ENCODE measurements at places on chromosomes 3 and 15.

DNA sequence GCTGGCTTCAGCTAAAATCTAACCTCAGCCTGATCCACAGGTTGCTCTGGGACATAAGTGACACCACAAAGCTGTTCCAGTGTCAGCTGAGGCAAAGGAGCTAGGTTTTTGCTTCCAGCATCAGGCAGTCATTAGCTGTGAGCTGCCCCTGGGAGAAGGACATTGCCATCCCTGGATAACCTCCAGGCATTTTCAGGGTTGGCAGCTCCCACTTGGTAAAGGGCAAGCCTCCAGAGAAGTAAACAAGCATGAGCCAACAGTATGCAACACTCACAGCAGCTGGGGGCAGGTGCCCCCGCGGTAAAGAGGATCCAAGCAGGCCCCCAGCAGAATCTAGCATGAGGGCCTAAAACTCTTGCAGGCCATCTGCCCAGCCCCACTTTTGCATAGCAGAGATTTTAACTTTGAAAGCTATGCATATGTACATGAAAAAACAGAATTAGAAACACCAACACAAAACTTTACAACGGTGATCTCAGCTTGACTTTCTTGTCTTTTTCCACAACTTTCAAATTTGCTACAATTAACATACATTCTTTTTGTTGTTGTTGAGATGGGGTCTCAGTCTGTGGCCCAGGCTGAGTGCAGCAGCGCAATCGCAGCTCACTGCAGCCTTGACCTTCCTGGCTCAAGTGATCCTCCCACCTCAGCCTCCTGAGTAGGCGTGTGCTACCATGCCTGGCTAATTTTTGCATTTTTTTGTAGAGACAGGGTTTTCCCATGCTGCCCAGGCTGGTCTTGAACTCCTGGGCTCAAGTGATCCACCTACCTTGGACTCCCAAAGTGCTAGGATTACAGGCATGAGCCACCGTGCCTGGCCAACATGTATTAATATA is 83.8 kb upstream of the TPM1 start:
- no peak for DNase-seq

DNA sequence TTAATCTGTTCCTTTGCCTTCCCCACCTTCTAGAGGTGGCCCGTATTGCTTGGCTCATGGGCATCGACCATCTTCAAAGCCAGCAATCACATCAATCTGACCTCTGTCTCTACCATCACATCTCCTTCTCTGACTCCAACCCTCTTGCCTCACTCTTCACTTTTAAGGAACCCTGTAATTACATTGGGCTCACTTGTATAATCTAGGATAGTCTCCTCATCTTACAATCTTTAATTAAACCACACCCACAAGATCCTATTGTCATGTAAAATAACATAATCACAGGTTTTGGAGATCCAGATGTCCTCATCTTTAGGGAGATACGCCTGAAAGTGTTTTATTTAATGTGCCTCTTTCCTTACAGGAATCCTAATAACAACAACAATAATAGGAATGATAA is 234.5 kb downstream of the ERC2 start:
- DNase-seq = no peak

DNA sequence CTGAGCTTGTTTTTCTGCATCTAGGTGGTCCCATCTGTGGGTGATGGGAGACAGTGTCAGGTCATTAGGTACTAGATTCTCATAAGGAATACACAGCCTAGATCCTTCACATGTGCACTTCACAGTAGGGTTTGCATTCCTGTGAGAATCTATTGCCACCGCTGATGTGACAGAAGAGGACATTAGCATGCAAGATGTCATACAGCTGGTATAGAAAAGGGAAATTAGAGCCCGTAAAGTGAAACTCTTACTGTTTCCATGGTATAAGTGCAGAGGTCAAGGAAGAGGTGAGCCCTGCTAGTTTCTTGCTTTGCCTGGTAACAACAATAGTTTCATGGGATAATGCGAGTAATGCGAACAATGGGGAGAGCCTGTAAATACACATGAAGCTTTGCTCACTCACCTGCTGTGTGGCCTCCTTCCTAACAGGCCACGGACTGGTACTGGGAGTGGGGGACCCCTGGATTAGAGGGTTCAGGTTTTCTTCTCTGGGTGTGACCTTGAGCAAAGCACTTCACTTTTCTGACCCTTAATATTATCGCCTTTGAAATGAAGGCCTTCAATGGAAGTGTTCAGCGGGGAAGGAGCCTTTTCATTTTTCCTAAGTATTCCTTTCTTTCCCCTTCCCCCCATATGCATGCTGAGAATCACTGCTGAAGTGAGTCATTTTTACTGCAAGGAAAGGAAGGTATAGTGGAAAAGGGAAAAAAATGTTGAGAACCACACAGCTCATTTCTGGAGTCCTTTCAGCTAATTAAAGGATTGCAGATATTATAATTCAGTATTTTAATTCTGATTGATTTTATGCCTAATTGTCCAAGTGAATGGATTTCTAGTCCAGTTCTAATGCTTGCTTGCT is 286.4 kb downstream of the UBE2E2 start:
- no peak for DNase-seq

- no peak for DNase-seq
Observed at GRCh38 chr3:30418443-30418842, 188.0 kb upstream of the TGFBR2 start.

- DNase-seq = no peak
Observed at GRCh38 chr3:57973715-57974477, 34.3 kb upstream of the FLNB start.

- no peak for DNase-seq
Observed at GRCh38 chr3:4474683-4475490, 7.8 kb upstream of the SUMF1 start.

GRCh38 chr3:192186498-192186897 is 540.8 kb downstream of the FGF12 start:
- no peak for DNase-seq

DNA sequence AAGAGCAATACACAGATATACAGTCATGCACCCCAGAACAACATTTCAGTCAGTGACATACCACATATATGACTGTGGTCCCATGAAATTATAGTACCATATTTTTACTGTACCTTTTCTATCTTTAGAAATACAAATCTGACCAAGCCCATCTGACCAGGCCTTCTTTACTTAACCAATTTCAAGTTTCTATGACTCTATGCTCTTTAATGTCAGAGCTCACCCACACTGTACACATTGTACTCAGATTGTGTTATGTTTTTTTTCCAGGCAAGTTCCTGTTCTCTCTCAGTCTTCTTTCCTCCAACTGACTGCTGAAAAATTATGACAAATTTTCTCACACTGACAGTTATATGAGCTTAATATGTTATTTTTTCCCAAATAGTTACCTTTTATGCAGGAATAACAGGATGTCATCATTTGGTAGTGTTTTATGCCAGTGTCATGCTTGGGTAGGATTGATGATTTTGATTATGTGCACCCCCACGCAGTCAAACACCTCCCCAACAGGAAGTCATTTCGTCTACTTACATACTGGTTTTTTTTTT is 8.0 kb upstream of the CBLB start:
- no peak for DNase-seq

DNA sequence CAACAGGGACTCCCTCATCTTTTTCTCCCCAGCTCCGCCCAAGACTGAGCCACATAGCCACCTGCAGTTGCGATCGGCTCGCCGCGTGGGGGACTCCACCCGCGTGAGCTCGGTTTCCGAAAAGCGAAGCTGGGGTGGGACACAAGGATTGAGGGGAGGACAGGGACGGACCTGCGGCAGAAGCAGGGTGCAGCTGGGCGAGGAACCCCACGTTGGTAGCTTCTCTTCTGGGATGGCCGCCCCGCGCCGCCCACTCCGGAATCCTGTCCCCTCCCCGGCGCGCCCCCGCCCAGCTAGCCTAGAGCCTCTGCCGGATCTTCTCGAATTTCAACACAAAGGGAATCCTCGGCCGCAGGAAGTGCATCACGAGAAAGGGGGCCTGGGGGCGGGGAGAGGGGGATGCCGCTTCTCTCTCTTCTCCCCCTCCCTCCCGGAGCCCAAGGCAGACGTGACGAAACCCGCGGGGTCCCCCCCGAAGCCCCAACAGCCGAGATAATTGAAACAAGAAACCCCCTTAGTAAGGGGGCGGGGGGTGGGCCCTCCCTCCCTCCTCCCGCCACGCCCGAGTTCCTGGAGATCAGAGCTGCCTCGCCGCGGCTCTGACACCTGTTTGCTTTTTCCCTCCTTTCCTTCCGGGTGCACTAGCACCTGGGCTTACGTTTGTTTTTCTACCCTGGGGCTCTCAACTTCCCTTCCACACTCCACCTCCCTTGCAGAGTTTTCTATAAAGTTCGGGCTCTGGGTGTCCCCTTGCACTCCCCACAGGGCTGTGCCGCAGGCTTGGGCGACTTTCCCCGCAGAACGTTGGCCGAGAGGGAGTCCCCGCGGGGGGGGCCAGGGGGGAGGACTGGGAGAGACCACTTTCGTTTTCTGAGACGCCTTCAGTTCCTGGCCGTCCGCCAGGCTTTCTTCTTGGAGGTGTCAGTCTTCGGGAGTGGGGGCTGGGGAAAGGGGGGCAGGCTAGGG is 1.3 kb upstream of the KCNH8 start:
- DNase-seq = peak; percentile 79

DNA sequence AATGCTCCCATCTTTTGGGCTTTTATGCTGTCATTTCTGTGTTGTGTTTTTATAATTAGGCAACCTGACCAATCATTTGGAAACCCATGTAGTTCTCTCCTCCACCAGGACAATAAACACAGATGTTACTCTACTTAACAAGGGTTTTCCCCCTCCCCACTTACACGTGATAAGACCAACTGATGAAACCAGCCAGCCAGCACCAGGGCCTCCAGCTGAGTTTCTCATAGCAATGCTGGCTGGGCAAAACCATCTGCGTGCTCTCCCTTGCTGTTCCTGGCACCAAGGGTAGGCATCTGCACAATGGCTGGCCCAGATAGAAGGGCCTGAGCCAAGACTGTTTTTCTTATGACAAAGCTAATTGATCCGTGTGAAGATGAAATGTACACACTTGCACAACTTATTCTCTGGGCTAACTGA is 310.4 kb downstream of the PLCL2 start:
- no peak for DNase-seq

GRCh38 chr3:159080821-159081220 is 279.0 kb downstream of the MFSD1 start:
- DNase-seq = no peak

GRCh38 chr15:68333775-68334470 is 56.4 kb downstream of the FEM1B start:
- no peak for DNase-seq

GRCh38 chr15:45454814-45455213 is 67.7 kb downstream of the SLC30A4 start:
- no peak for DNase-seq

DNA sequence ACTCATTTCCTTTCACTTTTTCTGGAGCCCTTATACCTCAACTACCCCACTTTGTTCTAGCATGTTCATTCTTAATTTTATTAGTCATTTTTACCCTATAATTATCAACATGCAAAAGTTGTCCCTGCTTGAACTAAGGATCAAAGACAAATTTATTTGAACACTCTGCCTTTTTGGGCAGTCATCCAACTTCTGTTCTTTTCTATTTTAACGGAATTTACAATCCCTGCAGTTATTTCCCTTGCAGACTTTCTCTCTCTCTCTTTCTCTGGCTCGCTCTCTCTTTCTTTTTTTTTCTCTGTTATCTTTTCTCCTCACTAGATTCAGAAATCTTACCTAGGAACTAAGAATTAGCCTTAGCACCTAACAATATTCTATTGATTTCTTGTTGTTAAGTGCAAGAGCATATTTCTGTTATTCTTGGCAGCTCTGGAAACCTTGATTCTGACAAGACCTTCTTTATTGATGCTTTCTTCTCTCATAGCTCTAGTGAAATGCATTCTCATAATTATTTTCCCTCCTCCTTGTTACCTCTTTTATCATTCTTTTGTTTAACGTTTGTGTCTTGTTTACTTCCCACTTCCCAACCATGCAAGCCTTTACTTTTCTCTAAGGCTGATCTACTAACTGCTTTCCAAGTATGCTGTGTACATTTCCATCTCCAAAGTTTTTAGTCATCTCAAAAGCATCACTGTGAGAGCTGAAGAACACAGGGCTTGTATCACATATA is 951.6 kb downstream of the DIPK2A start:
- DNase-seq = no peak

DNA sequence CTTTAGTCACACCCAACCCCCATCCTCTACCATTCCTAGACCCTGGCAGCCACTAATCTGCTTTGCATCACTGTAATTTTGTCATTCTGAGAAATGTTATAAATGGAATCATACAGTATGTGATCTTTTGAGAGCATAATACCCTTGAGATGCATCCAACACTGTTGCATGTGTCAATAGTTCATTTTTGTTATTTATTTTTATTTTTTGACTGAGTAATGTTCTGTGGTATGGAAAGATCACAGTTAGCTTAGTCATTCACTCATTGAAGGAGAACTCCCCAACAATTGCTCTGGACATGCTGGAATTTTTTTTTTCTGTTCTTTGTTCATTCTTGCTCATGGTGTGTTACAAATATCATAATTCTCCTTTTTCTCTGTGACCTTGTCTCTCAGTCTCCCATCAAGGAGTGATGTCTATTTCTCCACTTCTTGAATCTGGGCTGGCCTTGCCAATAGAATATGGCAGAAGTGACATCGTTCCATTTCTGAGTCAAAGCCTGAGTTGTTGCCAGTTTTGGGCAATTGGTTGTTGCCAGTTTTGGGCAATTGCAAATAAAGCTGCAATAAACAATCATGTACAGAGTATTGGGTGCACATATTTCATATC is 6.8 kb upstream of the ADPGK start:
- DNase-seq = no peak

- DNase-seq = no peak
Observed at GRCh38 chr3:153944084-153944483, 177.1 kb upstream of the ARHGEF26 start.

DNA sequence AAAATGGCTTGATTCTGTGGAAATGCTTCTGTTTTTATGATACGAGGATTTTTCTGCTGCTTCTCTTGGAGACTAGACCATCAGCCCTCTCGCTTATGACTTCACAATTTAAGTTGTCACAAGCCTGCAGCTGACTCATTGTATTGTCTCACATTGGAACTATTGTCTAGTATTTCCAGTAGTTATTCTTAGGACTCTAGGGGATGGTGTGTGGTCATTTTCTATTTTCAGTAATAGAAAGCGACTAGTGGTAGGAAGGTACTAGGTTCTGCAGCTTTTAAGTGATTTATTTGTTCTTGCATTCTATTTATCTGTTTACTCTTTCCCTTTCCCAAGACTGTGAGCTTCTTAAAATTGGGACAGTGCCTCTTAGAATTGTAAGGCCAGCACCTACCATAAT is 66.3 kb upstream of the CRTC3 start:
- DNase-seq = no peak

- DNase-seq = no peak
Observed at GRCh38 chr3:139572847-139573672, 33.5 kb upstream of the RBP1 start.

Measured in neural crest cell (in vitro differentiated cells).